ELR (cell line): ENCODE measurements at places on chromosomes 2 and 18.

DNA sequence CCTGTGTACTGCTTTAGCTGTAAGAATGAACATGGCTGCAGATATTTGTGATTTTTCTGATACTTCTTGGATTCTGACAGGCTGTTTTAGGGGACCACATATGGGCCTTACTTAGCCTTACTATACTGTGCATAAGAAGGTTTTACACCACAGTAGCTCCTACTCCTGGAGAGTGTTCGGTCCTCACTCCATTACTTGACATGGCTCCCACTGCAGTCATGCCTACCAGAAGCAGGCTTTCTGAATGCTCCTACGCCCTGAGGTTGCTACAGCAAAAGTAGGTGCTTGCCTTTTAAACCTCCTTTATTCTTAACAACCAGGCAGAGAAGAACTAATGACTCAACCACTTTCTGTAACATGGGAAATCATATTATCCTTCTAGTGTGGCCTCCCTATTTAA is 125.2 kb upstream of the MAP2 start:
- no peak for DNase-seq

DNA sequence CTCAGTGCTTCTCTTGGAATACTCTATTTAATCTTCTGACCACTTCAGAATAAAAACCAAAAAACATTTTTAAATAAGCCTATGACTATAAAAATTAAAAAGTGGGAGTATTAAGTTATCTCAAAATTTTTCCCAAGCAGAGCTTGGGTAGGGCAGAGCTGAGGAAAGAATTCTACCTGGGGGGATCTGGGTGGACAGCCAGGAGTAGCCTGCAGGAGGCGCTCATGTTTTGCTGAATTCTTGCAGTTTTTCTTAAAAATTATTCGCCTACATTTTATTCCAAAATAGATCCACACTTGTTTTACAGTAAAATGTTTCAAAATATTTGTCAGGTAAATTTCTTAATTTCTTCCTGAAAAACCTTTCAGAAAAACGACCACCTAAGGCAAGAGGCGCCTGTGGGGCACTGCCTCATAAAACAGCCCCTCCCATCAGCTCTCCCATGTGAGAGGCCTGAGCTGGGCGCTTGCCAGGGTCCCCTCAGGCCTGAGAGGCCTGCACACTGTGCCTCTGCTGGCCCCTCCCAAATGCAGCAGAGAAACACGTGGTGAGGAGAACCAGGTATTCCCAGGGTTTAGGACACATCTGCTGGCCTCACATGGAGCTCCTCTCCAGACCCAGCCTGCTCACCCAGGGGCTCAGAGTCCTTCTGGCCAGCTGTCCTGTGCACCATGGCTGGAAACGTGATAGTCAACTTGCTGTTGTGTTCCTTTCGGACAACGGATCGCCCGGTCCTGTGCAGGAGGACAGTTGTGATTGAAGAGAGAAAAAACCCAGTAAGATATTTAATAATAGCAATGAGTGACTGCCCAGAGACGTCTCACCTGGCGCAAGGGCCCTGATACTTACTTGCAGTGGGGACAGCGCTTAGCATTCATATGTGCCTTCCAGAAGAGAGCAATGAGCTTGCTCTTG is 17.5 kb downstream of the POLR1A start:
- no peak for DNase-seq

DNA sequence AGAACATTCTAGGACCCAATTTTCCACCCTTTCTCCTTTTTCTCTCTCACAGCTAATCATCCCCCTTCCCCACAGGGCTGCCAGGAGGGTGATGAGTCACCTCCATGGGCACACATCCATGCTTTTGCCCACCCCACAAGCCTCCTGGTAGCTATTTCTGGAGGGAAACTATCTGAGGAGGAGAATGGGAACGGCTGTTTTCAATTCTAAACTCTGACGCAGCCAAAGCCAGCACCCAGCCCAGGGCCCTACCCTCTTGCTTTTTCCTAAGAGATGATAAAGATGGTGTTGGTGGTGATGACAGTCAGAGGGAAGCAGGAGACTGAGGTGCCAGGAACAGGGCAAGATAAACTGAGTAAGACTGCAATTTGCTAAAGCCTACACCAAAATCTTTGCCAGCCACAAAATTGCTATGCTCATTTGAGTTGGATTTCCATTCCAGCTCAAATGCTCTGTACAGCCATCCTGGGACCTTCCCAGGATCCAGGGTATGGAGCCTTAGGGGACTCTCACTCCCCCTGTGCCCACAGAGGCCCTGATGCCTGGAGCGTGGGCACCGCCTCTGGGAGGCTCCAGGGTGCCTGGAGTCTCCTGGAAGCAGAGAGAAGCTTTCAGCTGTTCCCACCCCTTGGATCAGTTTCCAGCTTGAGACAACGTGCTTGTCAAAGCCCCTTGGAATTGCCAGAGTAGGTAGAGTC is 62.0 kb upstream of the FZD7 start:
- DNase-seq: peak; percentile 17

DNA sequence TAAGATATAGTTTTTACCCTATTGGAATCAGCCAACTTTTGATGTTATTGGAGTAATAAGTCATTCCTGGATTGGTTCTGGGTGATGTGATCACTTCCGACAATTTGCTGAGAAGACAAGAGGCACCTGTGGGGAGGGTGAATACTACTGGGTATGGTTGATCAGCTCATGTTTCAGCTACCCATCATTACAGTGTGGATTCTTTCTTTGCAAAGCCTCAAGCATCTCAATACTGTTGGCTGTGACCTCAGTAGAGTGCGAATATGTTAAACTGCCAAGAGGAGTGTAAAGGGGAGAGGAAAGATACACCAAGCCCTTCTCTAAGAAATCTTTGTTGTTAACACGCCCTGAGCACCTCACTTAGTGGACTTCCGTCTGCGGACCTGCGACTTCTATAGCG is 317.7 kb downstream of the TDRD15 start:
- no peak for DNase-seq

GRCh38 chr2:109130723-109130995 is 1.7 kb downstream of the SH3RF3 start:
- no peak for DNase-seq

GRCh38 chr2:229635371-229635680 is 79.0 kb downstream of the DNER start:
- no peak for DNase-seq

DNA sequence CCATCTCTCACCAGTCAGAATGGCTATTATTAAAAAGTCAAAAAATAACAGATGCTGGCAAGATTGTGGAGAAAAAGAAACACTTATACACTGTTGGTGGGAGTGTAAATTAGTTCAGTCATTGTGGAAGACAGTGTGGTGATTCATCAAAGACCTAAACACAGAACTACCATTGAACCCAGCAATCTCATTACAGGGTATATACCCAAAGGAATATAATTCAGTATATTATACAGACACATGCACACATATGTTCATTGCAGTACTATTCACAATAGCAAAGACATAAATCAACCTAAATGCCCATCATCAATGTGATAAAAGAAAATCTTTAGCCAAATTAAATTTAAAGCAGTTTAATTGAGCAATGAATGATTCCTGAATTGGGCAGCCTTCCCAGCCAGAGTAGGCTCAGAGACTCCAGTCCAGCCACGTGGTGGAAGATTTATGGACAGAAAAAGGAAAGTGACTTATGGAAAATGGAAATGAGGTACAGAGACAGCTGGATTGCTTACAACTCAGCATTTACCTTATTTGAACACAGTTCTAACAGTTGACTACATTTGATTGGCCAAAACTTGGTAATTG is 377.1 kb upstream of the SLC39A10 start:
- no peak for DNase-seq

GRCh38 chr18:55331301-55331700 is 256.7 kb downstream of the TCF4 start:
- no peak for DNase-seq

DNA sequence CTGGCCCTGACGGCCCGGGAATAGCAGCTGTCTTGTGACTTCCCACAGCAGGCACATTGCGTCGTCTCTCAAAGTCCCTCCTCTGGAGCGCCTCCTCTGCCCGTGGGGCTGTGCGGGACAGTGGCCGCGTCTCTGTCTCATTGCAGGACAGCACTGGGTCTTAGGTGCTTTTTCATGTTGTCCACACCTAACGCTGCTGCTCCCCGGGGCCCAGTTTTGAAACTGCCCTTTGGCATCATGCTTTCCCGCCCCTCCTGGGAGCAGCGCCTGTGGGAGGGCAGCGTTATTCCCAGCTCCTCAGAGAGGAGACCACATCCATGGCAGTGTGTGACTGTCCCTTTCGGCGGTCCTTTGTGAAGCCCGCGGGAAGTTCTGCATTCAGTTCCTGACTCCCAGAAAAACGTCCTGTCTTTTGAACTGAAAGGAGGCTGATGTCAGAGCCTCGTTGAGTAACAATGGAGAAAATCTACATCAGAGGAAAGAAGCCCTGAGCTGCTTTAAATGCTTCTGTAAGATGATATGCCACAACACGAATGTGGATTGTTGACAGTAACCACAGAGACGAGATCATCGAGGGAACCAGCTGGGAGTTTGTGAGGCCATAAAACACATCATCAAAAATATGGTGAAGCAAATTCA is 226.0 kb downstream of the FAM210A start:
- DNase-seq: no peak

- DNase-seq: no peak
Observed at GRCh38 chr2:27495840-27496356, 741 bp upstream of the GCKR start.

DNA sequence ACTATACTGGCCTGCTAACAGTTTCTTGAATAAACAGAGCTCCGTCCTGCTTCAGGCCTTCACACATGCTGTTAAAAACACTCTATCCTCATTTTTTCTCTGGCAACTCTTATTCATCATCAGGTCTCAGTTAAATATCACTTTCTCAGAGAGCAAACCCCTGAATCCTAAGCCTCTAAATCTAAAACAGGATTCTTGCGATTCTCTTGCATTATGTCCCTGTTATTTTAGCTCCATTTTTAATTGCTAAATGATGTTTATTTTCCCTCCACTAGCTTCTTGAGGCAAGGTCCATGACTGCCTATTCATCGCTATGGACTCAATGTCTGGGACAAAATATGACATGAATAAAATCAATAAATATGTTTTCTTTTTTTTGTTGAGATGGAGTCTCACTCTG is 190.7 kb upstream of the SMAD7 start:
- no peak for DNase-seq

DNA sequence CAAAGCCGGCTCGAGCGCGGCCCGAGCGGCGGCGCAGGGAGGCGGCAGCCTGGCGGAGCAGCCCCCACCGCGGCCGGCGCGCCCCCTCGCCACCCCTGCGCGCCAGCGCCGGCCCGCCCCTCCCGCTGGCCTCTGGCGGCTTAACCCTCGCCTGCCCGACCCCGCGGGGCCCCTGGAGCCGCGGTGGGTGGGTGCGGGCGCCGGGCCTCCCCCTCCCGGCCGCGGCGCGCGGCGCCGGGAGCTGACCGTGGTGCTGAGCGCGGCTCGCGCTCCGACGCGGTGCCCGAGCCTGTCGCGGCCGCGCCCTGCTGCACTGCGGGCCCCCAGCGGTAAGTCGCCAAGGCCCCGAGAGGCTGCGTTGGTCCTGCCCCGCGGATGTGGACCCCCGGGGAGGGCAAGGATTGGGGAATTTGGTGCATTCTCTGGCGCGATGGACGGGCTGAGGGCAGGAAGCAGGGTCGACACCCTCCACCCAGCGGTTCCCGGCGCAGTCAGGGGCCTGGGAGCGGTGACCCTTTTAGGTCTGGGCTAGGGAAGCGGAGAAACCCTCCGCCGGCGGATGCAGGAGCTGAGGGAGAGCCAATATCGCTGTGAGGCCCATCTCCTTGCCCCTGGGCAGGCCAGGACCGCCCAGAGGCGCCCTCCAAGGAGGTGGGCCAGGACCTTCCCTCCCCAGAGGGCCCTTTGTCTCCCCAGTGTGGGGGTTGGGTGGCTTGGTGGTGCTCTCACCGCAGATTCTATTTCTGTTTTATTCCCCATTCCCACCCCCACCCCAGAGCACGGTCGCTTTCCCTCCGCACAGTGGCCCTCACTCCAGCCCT is 923 bp downstream of the AMER3 start:
- peak; percentile 13 for DNase-seq

GRCh38 chr2:103153580-103154284 is 391.9 kb downstream of the TMEM182 start:
- no peak for DNase-seq

- DNase-seq: no peak
Observed at GRCh38 chr18:44452346-44452745, 228.3 kb upstream of the SETBP1 start.

- no peak for DNase-seq
Observed at GRCh38 chr2:77479895-77480294, 42.3 kb downstream of the LRRTM4 start.

- DNase-seq: no peak
Observed at GRCh38 chr2:234650911-234651310, 154.0 kb upstream of the ARL4C start.

GRCh38 chr2:158269143-158269542 is 167.5 kb downstream of the UPP2 start:
- DNase-seq: no peak

- no peak for DNase-seq
Observed at GRCh38 chr2:191692502-191693115, 14.7 kb downstream of the NABP1 start.

DNA sequence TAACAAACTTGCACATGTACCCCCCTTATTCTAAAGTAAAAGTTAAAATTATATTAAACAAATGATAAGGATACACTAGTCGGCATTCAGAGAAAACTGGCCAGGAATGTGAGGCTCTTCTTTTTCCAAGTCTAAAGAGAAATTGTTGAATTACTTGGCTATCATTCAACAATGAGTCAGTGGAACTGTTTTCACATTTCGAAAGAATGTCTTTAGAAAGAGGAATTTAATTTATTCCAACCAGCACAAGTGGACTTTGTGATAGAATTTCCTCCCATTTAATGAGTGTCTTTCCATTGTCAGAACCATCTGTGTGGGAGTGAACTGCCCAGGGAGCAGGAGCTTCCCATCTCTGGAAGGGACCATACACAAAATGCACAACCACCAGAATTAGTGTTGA is 792.2 kb downstream of the EPHA4 start:
- DNase-seq: peak; percentile 50

GRCh38 chr2:179818546-179818945 is 42.9 kb downstream of the ZNF385B start:
- peak; percentile 85 for DNase-seq

DNA sequence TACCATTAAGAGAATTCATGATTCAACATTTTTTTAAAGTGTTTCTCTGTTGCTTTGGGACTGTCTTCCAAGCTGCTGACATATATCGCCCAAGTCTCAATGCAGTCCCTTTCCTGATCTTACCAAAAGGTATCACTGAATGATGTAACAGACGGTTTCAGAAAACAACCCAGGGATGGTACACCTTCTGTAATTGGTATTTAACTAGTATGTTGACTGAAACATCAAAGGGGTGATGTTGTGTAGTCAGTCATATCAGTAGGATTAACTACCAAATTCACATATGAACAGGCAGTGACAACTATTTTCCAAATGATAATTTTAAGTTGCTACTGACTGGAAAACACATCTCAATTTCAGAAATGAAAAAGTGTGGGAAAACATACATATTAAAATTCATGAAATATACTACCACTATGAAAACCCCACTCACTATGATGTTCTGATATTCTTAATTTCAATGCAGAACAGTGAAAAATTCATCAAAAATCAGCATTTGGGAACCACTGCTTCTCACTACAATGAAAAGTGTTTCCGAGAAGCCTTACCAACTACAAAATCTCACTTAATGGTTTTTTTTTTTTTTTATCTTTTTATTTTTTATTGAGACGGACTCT is 59.8 kb downstream of the MEMO1 start:
- DNase-seq: no peak
